ENCODE measurements at places on chromosomes 2 and 18.

DNA sequence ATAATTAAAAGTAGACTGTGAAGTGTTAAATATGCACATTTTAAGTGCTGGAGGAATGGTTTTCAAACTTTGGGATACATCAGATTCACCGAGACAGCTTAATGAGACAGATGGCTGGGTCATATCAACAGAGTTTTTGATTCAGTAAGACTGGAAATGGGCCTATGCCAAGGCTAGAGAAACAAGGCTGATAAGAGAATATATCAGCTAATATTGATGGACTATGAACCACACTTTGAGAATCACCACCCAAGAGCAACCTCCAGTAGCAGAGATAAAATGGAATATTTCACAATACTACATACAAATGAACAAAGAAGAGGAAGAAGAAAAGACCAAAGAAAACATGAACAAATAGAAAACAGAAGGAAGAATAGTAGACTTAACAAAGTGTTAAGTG is 450.2 kb upstream of the KLHL29 start:
- DNase-seq: no peak

DNA sequence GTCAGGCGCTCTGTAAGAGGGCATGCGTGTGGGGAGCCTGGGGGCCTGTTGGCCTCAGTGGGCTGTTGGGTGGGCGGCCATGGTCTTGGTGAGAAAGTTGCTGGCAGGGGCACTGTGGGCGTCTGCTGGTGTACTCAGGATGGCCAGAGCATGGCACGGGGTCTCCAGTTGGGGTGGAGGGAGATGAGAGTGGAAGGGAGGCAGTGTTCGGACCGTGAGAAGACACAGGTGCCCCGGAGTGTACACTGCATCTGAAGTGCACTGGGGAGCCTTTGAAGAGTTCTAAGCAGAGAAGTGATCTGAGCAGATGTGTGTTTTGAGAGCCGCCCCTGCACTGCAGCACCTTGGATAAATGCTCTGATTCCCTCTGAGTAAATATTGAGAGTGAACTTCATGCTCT is 150.8 kb downstream of the LDLRAD4 start:
- no peak for DNase-seq

DNA sequence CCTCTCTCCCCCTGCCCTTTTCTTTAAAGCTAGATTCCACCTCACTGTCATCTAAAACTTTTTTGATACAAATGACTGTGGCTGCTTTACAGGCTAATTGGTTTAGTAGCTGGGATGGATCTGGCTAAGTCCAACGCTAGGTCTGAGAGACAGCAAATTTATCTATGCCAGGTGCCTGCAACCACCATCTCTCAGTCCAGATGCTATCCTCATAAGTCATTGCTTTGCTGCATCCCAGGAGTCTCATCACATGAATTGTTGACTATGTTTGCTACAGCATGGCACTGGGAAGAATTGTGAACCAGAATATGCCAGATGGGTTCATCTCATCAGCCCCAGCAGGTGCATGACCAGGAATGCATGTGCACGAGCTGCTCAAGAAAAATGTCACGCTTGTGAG is 100.0 kb upstream of the PID1 start:
- DNase-seq: no peak

GRCh38 chr18:48693625-48694262 is 154.9 kb downstream of the CTIF start:
- no peak for DNase-seq

- no peak for DNase-seq
Measured at GRCh38 chr18:13136056-13136903, 82.3 kb upstream of the LDLRAD4 start.

- DNase-seq: no peak
Measured at GRCh38 chr2:229562472-229563127, 151.8 kb downstream of the DNER start.

DNA sequence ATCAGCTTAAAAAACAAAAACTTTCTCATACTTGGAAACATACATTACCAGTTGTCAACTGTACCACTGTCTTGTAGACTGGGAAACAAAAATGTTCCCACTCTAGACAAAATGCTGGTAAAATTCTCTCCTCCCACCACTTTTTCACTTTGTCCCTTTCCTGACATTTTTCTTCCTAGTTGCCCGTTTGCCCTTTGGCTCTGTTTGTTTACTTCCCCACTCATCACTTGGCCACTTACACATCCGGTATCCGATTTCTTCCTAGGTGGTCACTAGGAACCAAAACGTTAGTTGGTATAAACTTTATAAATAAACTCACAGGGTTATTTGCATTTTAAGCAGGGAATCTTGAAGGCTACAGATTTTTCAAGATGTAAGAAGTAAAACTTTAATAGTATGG is 84.9 kb downstream of the METTL4 start:
- no peak for DNase-seq

GRCh38 chr2:191866195-191866594 is 19.3 kb upstream of the CAVIN2 start:
- DNase-seq: no peak

- DNase-seq: no peak
Measured at GRCh38 chr2:147098940-147099339, 745.9 kb upstream of the ACVR2A start.

- no peak for DNase-seq
Measured at GRCh38 chr2:77521931-77522470, at the start of gene LRRTM4. TSS of gene LRRTM4 (minus strand) at chr2:77522376.

GRCh38 chr18:75343389-75343788 is 84.1 kb downstream of the SMIM21 start:
- no peak for DNase-seq

- no peak for DNase-seq
Measured at GRCh38 chr2:41488888-41489287, 558.9 kb upstream of the PKDCC start.

- no peak for DNase-seq
Measured at GRCh38 chr2:88658881-88659537, 31.7 kb upstream of the EIF2AK3 start.

GRCh38 chr2:125491663-125492062 is 1164.3 kb upstream of the GYPC start:
- no peak for DNase-seq

DNA sequence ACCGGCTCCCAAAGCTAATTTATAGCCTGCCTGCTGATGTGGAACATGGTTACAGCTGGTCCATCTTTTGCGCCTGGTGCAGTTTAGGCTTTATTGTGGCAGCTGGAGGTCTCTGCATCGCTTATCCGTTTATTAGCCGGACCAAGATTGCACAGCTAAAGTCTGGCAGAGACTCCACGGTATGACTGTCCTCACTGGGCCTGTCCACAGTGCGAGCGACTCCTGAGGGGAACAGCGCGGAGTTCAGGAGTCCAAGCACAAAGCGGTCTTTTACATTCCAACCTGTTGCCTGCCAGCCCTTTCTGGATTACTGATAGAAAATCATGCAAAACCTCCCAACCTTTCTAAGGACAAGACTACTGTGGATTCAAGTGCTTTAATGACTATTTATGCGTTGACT is 51.4 kb downstream of the TMEM178A start:
- no peak for DNase-seq

GRCh38 chr2:200438251-200438650 is 71.6 kb downstream of the KCTD18 start:
- DNase-seq: no peak

- DNase-seq: no peak
Measured at GRCh38 chr2:174044556-174044955, 79.4 kb upstream of the SP3 start.

DNA sequence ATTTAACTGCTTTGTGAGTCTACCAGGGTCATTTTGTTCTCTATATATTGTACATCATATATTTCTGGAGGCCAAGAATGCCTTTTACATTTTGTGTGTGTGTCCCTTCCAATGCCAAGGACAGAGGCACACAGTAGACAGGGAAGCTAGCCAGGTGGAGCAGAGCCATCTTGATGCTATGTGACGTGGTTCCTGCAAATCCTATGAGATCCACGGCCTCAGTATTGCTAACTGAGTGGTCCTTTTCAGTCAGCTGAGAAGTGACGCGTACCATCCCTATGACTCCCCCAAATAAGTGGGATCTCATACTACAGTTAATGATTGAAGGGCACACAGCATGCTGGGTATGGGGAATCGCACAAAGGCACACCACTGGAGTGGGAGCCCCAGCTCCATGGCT is 27.3 kb downstream of the CCDC141 start:
- no peak for DNase-seq

- DNase-seq: no peak
Measured at GRCh38 chr2:186466743-186467142, 19.3 kb upstream of the ZC3H15 start.

DNA sequence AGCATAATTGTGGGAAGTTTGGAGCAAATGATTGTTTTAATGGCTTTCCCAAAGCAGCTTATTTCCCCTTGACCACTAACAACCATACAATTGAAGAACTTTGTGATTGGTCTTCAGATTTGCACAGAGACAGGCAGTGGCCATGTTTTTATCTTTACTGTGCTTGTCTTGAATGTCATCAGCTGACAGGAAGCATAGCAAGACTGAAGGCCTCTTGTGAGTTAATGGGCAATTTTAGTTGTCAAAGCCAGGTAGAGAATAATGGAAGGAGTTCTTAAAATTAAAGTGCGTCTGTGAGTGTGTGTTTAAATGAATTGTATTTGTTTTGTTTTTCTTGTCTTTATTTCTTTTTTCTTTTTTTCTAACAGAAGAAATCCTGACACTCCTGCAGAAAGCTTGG is 809.9 kb downstream of the TSN start:
- DNase-seq: no peak
